ENCODE measurements at places on chromosomes 12 and 14. TPM values are rescaled to one million over a fixed set of nuclear protein-coding genes. Genes with fewer than 3 reads are reported as not detected.
A peak's percentile ranks its signal among the peaks of the same experiment; 100 is the strongest.

The CCND2 gene
- 1.2 TPM for total RNA-seq

The BCL2L2 gene
- 19.1 TPM for total RNA-seq

The ARG2 gene
- 3.1 TPM for total RNA-seq

The PRIMA1 gene
- total RNA-seq: 0.95 TPM

The TIMELESS gene
- 7.7 TPM for total RNA-seq

The MGAT4C gene
- 0.08 TPM for total RNA-seq

The SRGAP1 gene
- 20.7 TPM for total RNA-seq

The CRACR2A gene
- 12.6 TPM for total RNA-seq

The IRAK3 gene
- not detected for total RNA-seq

The COCH gene
- total RNA-seq: 0.92 TPM

The GDF3 gene
- not detected for total RNA-seq

The BDKRB2 gene
- not detected for total RNA-seq

The SCN8A gene
- 1.0 TPM for total RNA-seq

The CCDC60 gene
- not detected for total RNA-seq

The SLC7A8 gene
- total RNA-seq: 27.8 TPM

The OR4K14 gene
- not detected for total RNA-seq

- no peak for DNase-seq
Measured at GRCh38 chr14:74301594-74302151, 1.1 kb downstream of the ABCD4 start.

- no peak for DNase-seq
Measured at GRCh38 chr12:16564675-16565074, 41.3 kb downstream of the LMO3 start.

- DNase-seq: no peak
Measured at GRCh38 chr12:105109465-105110212, 2.1 kb downstream of the WASHC4 start.

DNA sequence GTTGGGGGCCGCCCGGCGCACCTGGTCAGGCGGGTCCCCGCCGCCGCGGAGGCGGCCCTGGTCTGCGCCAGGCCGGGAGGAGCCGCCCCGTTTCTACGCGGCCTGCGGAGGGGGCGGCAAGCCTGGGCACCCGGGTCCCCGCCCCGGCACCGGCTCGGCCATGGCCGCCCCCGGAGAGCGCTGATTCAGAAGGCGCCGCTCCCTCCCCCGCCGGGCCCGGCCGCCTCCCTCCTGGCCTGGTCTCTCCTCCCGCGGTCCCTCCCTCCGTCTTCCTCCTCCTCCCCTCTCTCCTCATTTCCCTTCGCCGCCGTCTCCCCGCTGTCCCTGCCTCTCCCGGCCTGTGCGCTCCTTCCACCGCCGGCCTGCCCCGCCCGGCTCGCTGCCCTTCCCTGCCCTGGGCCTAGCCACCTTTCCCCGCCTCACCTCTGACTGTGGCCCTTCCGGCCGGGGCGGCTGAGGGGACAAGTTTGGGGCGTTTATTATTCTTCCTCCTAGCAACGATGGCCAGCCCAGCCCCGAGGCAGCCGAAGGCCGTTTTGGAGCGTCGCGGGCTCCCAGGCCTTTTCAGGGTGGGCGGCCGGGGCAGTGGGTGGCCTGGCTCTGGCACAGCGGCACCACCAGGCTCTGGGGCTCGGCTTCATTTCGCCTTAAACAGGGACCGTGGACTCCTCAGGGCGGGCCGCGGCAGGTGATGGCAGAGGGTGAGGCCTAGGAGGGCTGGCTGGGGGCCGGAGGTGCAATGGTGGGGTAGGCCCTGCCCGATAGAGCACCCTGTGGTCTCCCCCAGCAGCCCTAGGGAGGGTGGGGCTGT is 768 bp downstream of the CEP170B start:
- peak; percentile 47 for DNase-seq

GRCh38 chr12:30687265-30687986 is 8.2 kb downstream of the IPO8 start:
- DNase-seq: no peak

DNA sequence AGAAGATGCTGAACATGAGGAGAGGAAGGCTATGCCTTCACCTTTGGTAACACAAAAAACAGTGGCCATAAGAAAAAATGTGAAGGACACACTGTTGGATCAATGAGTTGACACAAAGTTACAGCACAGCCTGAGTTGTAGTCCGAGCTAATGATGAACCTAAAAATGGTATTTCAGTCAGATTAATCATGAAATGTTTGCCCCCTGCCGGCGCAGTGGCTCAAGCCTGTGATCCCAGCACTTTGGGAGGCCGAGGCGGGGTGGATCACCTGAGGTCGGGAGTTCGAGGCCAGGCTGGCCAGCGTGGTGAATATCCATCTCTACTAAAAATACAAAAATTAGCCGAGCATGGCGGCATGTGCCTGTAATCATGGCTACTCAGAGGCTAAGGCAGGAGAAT is 1.3 kb upstream of the CAPRIN2 start:
- DNase-seq: peak; percentile 37

GRCh38 chr12:27077586-27077985 is 4.8 kb downstream of the C12orf71 start:
- no peak for DNase-seq

- no peak for DNase-seq
Measured at GRCh38 chr14:74308695-74309094, 6.0 kb upstream of the ABCD4 start.

DNA sequence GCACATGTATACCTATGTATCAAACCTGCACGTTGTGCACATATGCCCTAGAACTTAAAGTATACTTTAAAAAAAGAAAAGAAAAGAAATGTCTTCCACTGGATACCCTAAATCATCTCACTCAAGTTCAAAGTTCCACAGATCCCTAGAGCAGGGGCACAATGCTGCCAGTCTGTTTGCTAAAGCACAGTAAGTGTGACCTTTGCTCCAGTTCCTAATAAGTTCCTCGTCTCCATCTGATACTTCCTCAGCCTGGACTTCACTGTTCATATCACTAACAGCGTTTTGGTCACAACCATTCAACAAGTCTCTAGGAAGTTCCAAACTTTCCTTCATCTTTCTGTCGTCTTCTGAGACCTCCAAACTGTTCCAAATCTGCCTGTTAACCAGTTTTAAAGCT is 118.3 kb downstream of the BMP4 start:
- no peak for DNase-seq

DNA sequence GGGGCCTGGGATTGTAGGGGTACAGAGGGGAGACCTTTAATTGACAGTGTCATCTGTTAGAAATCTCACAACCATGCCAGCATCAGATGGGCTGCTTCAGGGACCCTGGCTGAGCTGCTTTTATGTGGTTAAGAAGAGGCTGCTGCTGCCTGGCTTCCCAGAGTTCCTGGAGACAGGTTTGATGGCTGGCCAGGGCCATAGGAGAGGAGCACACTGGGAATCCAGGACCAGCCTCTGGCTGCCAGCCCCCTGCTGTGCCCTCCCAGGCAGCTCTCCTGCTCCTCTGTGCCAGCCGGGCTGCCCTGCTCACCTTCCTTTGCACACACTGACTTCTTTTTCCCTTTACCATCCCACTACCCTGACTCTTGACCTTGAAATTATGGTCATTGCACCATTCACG is 507 bp upstream of the KRT73 start:
- DNase-seq: no peak

GRCh38 chr12:5203274-5203673 is 159.6 kb downstream of the KCNA5 start:
- DNase-seq: no peak

- DNase-seq: no peak
Measured at GRCh38 chr14:50790589-50790988, 40.4 kb downstream of the NIN start.

DNA sequence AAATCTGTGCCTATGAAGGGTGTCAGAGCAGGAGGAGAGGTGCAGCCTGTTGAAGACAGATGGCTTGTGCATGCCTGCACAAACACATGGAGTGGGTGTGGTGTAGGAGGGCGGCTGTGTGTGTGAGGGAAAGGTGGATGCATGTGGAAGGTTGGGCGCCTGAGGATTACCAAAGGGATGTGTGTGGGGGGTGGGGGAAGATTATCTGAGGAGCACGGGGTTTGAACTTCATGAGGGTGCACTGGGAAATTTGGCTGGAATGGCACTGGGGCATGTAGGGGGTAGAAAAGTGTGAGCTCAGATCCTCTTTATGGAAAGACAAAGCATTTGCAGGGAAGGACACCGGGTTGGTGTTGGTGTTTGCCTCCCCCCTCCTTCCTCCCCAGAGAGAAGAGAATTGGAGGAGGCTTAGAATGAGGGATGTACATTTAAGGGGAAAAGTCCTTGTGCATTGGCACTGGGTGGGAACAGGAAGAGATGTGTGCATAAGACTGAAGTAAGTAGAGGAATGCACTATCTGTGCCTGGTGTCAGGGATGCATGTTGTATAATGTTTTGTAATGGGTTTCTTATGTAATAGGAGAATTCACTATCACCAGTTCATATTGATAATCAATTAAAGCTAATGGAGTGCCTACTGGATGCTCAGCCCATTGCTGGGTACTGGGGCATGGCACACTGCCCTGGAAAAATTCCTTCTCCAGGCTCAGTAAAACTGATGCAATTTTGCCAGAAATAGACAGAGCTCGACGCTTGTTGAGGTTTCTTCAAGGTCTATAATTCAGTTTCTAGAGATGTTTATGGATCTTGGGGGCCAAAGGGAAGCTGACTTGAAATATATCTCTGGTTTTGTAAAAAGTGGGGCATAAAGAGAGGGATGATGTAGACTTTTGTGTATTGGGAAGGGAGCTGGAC is 3.0 kb downstream of the NTF3 start:
- no peak for DNase-seq

DNA sequence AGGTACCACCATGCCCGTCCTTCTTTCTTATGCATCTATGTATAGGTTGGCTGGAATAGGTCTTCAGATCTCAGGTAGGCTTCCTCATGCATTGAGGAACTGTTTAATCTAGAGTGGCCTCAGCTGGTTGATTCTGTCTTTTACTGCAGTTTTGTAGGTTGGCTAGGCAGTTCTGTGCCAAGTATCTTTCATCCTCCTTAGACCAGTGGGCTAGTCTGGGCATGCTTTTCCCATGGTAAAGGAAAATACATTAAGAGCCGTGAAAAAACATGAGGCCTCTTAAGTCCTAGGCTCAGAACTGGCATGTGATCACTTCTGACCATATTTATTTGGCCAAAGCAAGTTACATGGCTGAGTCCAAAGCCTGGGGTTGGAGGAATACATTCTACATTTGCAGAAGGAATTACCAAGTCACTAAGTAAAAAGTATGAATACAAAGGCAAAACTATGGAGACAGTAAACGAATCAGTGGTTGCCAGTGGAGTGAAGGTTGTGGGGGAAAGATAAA is 137.3 kb downstream of the WIF1 start:
- DNase-seq: no peak

DNA sequence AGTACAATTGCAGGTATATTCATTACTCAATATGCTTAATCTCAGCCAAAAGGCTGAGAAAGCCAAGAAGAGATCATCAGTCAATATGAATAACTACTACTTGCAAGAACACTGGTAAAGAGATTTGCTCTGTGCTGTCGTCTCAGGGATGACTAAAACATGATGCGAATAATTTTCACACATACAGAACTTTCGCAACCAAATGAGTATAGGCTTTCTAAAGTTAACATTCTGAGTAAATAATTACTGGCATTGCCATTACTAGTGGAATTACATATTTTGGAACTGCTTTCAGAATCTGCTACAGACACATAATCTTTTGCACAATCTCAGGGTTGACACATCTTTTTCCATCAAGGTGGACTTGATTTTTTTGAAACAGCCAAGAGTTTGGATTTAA is 24.7 kb downstream of the NCKAP1L start:
- DNase-seq: no peak

- DNase-seq: no peak
Measured at GRCh38 chr12:11834931-11835330, 185.5 kb downstream of the ETV6 start.

- no peak for DNase-seq
Measured at GRCh38 chr12:117365049-117365616, 3.7 kb upstream of the NOS1 start.

- DNase-seq: peak; percentile 57
Measured at GRCh38 chr12:8698132-8698851, 501 bp downstream of the RIMKLB start.

- DNase-seq: no peak
Measured at GRCh38 chr12:23342407-23342806, 607.1 kb downstream of the SOX5 start.

- no peak for DNase-seq
Measured at GRCh38 chr14:89787525-89787924, 167.0 kb downstream of the EFCAB11 start.

DNA sequence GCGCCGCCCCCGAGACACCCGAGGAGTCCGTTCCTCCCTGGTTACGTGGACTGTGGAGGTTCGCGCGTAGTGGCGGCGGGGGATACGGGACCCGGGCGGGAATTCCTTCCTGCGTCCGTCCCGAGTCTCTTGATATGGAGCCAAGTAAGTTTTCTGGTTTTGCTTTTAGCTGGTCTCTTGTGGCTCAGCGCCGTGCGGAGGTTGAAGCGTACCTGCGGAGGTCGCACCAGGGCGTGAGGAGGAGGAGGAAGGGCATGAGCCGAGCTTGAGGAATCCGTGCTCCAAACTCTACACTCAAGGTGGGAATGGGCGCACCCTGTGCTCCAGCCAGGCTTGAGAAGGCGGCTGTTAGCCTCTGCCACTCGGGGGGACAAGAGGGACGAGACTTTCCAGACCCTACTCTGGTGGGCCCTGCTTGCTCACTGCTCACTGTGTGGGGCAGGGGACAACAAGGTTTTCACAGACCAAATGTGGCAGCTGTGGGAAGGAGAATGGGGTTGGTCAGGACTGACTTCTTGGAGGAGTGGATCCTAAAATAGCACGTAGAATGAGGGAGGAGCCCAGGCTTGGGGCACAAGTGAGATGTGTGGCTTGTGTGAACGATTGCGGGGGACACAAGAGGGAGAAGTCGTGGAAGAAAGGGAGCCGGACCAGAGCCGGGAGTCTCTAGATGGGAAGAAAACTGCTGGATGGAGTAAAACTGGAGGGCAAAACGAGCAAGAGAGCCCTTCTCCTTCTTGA is 577 bp downstream of the ATG101 start:
- no peak for DNase-seq

- DNase-seq: peak; percentile 28
Measured at GRCh38 chr12:112005419-112006395, 7.3 kb downstream of the TMEM116 start.

- no peak for DNase-seq
Measured at GRCh38 chr12:55829967-55830600, 697 bp upstream of the DNAJC14 start.

DNA sequence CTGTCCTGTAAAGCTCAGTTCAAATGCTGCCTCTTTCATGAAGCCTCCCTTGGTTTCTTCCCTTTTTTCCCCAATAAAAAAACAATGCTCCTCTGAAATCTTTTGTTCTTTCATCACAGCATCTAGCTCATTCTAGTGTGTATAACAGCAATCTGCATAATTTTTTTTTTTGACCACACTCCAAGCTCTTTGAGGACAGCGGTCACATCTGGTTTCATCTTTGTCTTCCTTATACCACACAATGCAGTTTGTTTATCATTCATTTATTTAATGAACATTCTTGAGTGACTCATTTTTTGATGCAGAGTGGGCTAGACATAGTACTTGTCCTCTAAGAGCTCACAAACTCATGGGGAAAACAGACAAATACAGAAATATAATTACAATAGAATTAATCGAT is 7.3 kb downstream of the GNG2 start:
- no peak for DNase-seq

GRCh38 chr14:92944976-92945375 is 22.0 kb downstream of the CHGA start:
- DNase-seq: no peak

- no peak for DNase-seq
Measured at GRCh38 chr14:81801921-81802320, 268.3 kb upstream of the SEL1L start.

Data from SK-MEL-5 (cell line).